ENCODE measurements at places on chromosomes 16 and 17.

- DNase-seq: no peak
Observed at GRCh38 chr17:74875977-74876593, 3.3 kb upstream of the FDXR start.

GRCh38 chr16:57045694-57046381 is 46.5 kb upstream of the CPNE2 start:
- peak; percentile 13 for DNase-seq

DNA sequence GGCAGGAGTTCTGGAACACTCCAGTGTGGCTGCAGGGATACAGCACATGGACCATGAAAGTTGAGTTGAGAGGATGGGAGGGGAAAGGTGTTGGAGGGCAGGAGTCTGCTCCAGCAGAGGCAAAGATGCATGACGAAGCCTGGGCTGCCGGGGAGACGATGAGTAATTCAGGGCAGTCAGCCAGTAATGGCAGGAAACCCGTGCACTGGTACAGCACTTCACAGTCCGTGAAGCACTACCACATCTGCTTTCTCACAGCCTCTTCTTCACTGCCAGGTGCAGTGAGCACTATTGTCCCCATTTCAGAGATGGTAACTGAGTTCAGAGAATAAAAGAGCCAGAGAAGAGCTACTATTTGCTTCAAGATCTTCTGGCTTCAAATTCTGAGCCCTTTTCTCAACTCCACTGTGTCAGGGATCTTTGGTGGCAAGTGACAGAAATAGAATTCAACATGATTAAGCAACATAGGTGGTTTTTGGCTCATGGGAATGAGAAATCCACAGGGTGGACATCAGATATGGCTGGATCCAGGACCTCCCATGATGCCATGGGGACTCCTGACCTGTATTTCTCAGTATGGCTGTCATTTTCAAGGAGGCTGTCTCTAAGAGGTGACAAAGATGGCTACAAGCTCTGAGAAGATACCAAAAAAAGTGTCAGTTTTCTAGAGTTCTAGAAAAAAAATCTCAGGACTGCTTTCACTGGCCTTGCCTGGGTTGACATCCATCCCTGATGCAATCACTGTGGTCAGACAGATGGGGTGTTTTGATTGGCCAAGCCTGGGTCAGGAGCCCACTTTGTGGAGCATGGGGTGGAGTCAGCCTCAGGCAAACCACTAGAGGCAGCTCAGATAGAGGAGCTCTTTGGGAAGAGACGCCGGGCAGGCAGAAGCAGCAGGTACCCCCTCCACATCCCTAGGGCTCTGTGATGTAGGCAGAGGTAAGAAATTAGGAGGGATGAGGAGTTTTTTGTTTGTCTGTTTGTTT is 24.7 kb downstream of the IL21R start:
- DNase-seq: peak; percentile 79

GRCh38 chr17:83178533-83179304 is 99.3 kb downstream of the METRNL start:
- peak; percentile 81 for DNase-seq

- peak; percentile 84 for DNase-seq
Observed at GRCh38 chr17:43578699-43579565, 32.8 kb upstream of the ETV4 start.

GRCh38 chr17:5381542-5381941 is 37.9 kb downstream of the NUP88 start:
- DNase-seq: no peak

- no peak for DNase-seq
Observed at GRCh38 chr17:49456183-49456965, 38.7 kb upstream of the NGFR start.

- peak; percentile 71 for DNase-seq
Observed at GRCh38 chr17:41710472-41711090, 1.6 kb upstream of the GAST start.

GRCh38 chr16:17476414-17477259 is 5.9 kb upstream of the XYLT1 start:
- peak; percentile 74 for DNase-seq

DNA sequence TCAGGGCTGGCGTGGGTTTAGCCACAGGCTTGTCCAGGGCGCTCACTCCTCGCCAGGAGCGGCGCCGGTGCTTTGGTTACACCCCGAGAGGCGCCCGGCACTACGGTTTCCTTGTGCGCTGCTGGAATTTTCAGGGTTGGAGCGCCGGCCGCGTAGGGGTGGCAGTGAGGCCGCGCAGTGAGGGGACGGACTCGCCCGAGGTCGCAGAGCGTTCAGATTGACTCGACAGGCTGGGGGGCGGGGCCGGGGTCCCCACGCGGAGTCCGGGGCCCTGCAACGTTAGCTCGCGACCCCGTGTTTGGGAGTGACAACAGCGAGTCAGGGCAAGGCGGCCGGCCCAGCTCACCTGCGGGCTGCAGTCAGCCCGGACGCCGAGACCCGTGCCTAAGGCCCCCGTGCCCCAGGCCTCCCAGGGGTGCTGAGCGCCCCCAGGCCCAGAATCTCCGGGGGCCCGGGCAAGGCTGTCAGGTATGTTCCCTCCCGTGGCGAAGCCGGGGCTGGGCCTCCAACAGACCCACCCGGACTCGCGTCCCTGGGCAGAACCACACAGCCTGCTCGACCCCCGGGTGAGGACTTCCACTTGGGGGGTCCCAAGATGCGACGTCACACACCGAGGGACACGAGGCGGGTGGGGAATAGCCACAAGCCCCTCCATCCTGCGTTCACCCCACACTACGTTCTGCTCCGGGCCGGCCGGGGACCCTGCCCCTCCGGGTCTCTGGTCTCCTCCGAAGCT is 1.3 kb upstream of the ACTG1 start:
- DNase-seq: peak; percentile 90

- DNase-seq: no peak
Observed at GRCh38 chr17:10368561-10368960, 4.2 kb downstream of the MYH13 start.

DNA sequence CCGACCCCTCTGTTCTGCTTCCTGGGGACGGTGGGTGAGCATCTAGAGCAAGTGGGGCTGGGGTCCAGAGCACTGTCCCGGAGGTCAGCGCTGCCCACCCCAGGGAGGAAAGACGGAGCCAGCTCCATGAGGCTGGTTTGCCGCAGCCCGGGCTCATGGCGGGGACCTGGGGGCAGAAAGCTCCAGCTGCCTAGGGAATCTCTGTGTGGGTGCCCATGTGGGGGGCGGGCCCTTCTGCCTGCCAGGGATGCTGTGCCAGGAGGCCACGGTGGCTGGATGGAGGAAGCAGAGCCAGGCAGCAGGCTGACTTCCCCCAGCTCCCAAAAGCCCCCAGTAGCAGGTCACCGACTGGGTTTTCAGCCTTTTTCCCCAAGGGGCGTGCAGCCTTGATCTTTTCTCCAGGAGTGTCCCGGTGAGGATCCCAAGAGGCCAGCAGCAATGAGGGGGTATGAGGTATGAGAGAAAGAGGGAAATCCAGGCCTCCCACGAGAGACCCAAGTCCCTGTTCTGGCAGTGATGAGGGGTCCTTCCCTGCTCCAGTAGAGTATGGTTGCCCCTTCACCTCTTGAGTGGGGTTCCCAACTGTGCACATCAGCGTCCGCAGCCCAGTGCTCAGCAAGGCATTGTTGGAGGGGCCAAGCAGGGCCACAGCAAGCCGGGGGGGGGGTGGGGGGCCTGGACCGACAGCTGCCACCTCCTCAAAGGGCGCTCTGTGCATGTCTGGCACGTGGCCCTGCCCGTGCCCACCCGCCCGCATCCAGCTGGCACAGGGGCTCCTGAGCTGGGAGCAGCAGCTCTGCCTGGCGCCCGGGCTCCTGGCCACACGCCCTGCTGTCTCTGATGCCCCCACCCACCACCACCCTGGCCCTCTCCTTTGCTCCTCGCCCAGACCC is 15.6 kb upstream of the BCAR1 start:
- peak; percentile 31 for DNase-seq

GRCh38 chr17:1793447-1793806 is 31.6 kb downstream of the SERPINF1 start:
- no peak for DNase-seq

GRCh38 chr17:542943-543342 is 171.7 kb downstream of the VPS53 start:
- no peak for DNase-seq

- DNase-seq: no peak
Observed at GRCh38 chr17:39834017-39834416, 30.1 kb downstream of the IKZF3 start.

DNA sequence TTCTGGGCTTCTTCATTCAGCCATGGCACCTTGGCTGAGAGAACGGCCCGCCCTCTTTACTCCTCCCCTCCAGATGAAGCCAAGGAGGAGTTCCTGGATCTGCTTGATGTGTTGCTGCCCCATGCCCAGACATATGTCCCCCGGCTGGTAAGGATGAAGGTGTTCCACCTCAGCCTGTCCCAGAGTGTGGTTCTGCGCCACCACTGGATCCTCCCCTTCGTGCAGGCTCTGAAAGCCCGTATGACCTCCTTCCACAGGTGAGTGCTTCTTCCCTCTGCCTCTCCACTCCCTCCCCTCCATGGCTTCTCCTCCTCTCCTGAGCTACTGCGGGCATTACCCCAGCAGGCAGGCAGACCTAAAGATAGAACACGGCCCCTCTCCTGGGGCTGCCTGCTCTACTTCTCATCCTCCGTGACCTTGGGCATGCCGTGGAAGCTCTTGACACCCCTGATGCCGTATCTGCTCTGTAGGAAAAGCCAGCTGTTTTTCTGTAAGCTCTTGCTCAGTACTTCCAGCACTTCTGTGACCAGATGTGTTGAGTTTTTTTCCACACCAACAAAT is 8.7 kb downstream of the USB1 start:
- DNase-seq: no peak

- peak; percentile 58 for DNase-seq
Observed at GRCh38 chr17:57954397-57955182, 622 bp downstream of the CUEDC1 start.

- DNase-seq: no peak
Observed at GRCh38 chr17:38511150-38512108, 83.2 kb downstream of the ARHGAP23 start.

GRCh38 chr17:77380395-77381184 is 239.8 kb downstream of the SEC14L1 start:
- no peak for DNase-seq

GRCh38 chr16:85238233-85238647 is 126.0 kb upstream of the CIBAR2 start:
- no peak for DNase-seq

- no peak for DNase-seq
Observed at GRCh38 chr16:29757950-29758466, 12.2 kb upstream of the C16orf54 start.

- no peak for DNase-seq
Observed at GRCh38 chr17:17201907-17202306, 4.2 kb downstream of the PLD6 start.

GRCh38 chr16:11232852-11233726 is 22.9 kb downstream of the SOCS1 start:
- no peak for DNase-seq

DNA sequence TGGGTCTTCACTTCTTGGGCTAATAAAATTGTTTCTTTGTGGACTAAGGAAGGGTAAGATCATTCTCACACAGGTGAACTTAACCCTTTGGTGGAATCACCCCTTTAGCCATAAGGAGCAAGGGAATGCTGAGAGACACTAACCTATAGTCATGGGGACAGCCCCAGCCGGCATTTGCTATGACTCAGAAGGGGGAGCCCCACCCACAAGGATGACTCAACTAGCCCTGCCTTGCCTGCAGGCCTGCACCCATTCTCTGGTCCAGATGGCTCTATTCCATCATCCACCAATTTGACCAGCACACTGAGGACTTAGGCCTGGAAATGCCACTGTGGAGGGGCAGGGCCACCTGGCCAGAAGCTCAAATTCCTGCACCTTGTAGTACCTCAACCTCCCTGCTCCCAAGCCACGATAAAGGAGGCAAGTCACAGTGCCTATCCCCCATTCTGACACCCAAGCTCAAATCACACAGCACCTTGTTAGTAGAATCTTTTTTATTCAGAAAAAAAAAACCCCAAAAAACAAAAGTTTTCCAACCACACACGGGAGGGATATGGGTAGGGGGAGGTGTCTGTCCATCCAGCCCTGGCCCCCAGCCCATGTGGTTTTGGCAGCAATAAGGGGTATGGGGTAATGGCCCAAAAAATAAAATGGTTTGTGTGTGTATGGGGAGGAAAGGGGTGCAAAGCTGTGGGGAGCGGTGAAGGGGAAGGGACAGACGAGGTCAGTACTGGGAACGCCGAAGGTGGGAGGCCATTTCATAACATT is 3.0 kb downstream of the PFN1 start:
- DNase-seq: peak; percentile 88

DNA sequence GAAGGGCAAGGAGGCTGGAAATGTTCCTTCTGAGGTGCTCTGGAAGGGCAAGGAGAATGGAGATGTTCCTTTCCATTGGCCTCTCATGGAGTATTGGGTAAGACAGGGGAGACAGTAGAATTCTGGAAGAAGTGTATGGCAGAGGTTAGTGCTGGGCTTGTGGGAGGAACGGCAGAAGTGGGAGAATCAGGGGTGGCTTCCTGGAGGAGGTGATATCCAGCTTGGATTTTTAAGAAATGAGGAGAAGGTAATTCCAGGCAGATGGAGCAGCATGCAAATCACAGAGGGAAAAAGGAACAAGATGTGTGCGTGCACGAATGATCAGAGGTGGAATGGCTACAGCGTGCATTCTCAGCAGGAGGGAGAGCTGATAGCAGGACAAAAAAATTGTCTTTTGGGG is 45.1 kb upstream of the ASIC2 start:
- DNase-seq: no peak

GRCh38 chr16:9343276-9343675 is 251.8 kb downstream of the HAPSTR1 start:
- DNase-seq: no peak

DNA sequence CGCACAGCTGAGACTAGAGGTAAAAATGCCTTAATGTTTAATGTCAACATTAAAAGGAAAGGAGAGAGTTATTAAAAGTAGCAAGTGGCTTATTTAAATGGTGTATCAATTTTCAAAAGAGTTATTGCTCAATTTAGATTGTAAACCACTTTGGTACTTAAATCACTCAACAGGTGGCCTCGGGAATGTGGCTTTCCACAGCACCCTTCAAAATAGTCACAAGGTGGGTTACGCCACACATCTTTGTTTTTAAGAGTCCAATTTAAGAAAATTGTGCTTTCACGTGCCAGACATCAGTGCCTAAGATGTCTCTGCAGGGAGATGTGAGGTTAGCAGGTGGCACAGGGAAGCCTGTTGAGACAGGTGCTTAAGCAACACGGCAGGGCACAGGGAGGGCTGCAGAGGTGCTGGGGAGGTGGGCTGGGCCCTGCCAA is 27.5 kb upstream of the ADCY7 start:
- DNase-seq: no peak

GRCh38 chr17:42354956-42355843 is 33.0 kb downstream of the STAT3 start:
- DNase-seq: no peak

DNA sequence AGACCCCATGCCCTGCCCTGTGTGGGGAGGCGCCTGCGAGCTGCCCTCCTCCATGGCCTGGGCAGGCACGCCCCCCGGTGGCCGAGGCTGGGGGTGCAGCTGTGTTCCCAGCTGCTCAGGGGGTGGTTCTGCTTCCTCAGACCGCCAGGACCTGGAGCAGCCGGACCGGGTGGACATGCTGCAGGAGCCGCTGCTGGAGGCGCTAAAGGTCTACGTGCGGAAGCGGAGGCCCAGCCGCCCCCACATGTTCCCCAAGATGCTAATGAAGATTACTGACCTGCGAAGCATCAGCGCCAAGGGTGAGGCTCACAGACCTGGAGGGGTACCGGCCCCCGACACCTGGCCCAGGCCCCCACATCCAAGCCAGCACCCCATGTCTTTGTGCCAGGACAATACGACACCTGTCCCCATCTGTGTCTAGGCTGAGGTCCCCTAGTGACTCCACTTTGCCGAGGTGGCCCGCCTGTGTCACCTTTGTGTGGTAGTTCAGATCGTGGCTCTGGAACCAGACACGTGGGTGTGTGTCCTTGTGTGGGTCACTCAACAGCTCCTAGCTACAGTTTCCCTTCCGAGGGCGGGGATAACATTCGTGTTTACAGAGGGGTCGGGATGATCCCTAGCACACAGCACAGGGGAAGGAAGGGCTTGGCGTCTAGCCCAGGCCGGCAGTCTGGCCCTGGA is 9.3 kb downstream of the GJD3 start:
- peak; percentile 68 for DNase-seq

All from DMS53 (cell line).